ENCODE measurements at places on chromosomes 2 and 18. TPM values are rescaled to one million over a fixed set of nuclear protein-coding genes. Genes with fewer than 3 reads are reported as not detected.

Gene APCDD1
- 0.83 TPM for total RNA-seq

Gene WDR35
- total RNA-seq = 8.1 TPM

Gene NPAS2
- total RNA-seq = 5.6 TPM

Gene COPS7B
- total RNA-seq = 23.1 TPM

Gene MOGAT1
- total RNA-seq = not detected

Gene IL37
- total RNA-seq = not detected

Gene LIPG
- total RNA-seq = under 0.01 TPM

Gene GPC1
- 18.6 TPM for total RNA-seq

Gene DSC3
- total RNA-seq = under 0.01 TPM

Gene ASPRV1
- 0.28 TPM for total RNA-seq

Gene COA5
- total RNA-seq = 16.4 TPM

Gene KLHL41
- 0.28 TPM for total RNA-seq

Gene HAAO
- total RNA-seq = not detected

Gene CAPG
- total RNA-seq = 79.9 TPM

Gene SLC8A1
- 57.0 TPM for total RNA-seq

Gene RESP18
- total RNA-seq = not detected

Gene NAT8
- total RNA-seq = not detected

Gene PCARE
- not detected for total RNA-seq

Gene GKN2
- not detected for total RNA-seq

Gene MC5R
- total RNA-seq = not detected

Gene ADNP2
- total RNA-seq = 13.9 TPM

Gene FBLN7
- total RNA-seq = under 0.01 TPM

Gene LNPK
- total RNA-seq = 59.4 TPM

Gene ARPC2
- 635 TPM for total RNA-seq

Gene LDLRAD4
- not detected for total RNA-seq

Gene NPHP1
- total RNA-seq = 1.8 TPM

Gene DPP4
- total RNA-seq = 24.2 TPM

Gene UGT1A8
- total RNA-seq = not detected

Gene GALR1
- not detected for total RNA-seq

Gene LRRTM1
- not detected for total RNA-seq

Gene ZNF2
- total RNA-seq = 7.3 TPM

Gene HOXD8
- not detected for total RNA-seq

Gene SLC9A4
- total RNA-seq = not detected

Gene MROH2A
- total RNA-seq = not detected

Gene TCF23
- not detected for total RNA-seq

Gene RTKN
- total RNA-seq = 11.1 TPM

Gene GCC2
- total RNA-seq = 16.7 TPM

Gene HOXD4
- not detected for total RNA-seq

Gene PDE11A
- 0.56 TPM for total RNA-seq

Gene UPP2
- total RNA-seq = not detected

Gene EPHA4
- total RNA-seq = 111 TPM

Gene KCNJ3
- not detected for total RNA-seq

Gene CYP27C1
- not detected for total RNA-seq

Gene MARCHF4
- total RNA-seq = 3.1 TPM

Gene GPR155
- 4.4 TPM for total RNA-seq

Gene SKA1
- 13.9 TPM for total RNA-seq

Gene SAG
- total RNA-seq = not detected
